ENCODE measurements at places on chromosomes 12 and 14.

- DNase-seq, result no peak
These were observed 42.9 kb downstream of the SMUG1 start for GRCh38 chr12:54145844-54146243.

DNA sequence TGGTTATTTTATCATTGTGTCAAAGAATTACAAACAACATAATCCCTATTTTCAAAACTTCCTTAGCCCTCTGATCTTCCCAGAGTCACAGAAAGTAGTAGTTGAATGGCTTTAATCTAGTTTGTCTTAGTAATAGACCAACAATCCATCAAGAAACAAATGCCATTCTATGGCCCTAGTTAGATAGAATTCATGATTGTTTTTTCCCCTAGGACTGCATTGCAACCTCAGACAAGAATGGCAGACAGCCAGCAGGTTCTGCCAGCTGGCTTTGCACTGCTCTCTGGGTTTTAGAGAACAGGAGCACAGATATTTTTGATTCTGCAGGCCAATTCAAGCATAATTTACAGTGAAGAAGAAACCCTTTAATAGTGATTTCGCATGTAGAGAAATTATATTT, 33.8 kb downstream of the SYT1 start:
- no peak for DNase-seq

DNA sequence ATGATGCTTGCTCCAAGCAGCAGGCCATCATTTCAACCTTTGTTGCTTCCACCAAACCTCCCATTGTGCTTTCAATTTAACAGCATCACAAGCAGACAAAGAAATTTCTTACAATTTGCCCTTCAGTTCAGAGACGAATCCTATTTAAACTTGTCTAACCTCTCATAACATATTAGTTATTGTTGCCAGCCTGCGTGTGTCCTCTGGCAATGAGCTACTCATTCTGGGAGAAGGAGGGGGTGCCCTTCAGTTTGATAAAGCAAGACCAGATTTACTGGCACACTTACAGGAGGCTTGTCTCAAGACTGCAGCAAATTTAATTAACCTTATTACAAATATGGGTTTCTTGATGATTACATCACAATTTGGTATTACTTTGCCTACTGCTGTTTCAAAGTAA, 203.6 kb upstream of the SOX5 start:
- no peak for DNase-seq

DNA sequence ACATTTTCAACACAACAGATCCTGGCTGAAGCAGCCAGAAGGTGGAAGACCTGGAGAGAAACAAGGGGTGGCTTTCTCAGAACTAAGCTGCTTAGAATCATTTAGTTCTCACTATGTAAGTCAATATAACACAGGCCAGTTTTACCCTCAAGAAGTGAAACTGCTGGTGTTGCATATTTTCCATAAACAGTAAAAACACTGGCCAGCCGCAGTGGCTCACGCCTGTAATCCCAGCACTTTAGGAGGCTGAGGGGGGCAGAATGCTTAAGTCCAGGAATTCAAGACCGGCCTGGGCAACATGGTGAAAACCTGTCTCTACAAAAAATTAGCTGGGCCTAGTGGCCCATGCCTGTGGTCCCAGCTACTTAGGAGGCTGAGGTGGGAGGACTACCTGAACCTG, 11.6 kb downstream of the STX2 start:
- no peak for DNase-seq

DNA sequence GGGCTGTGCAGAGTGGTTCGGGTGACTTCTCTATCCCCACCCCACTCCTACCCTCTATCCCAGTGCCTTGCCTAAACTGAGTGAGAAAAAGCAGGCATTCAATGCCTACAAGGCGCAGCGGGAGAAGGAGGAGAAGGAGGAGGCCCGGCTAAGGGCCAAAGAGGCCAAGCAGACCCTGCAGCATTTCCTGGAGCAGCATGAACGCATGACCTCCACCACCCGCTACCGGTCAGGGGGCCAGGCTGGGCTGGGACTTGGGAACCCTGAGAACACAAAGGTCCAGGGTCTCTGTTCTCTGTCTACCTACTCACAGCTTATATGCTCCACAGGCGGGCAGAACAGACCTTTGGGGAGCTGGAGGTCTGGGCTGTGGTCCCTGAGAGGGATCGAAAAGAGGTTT, 11.7 kb downstream of the PRPF40B start:
- DNase-seq, result no peak

GRCh38 chr14:102351023-102351422, 11.7 kb downstream of the CINP start:
- DNase-seq, result no peak

DNA sequence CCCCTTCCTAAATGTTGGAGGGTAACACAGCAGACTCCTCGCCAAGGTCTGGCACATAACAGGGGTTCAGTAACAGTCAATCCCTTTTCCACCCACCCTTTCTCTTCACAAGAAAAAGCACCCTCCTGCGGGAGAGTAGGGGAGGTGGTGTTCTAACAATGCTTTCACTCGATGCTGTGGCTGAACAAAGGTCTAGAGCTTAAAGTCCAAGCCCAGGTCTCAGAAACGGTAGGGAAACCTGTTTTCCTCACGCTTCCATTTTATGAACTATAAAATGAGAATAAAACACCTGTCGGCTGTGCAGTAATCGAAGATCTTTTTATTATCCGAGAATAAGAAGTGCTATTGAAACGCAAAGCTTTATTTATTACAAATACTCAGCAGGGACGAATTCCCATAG, 20.9 kb upstream of the CACNA2D4 start:
- DNase-seq, result no peak

- no peak for DNase-seq
These were observed 266.4 kb downstream of the SSPN start for GRCh38 chr12:26461776-26462175.

DNA sequence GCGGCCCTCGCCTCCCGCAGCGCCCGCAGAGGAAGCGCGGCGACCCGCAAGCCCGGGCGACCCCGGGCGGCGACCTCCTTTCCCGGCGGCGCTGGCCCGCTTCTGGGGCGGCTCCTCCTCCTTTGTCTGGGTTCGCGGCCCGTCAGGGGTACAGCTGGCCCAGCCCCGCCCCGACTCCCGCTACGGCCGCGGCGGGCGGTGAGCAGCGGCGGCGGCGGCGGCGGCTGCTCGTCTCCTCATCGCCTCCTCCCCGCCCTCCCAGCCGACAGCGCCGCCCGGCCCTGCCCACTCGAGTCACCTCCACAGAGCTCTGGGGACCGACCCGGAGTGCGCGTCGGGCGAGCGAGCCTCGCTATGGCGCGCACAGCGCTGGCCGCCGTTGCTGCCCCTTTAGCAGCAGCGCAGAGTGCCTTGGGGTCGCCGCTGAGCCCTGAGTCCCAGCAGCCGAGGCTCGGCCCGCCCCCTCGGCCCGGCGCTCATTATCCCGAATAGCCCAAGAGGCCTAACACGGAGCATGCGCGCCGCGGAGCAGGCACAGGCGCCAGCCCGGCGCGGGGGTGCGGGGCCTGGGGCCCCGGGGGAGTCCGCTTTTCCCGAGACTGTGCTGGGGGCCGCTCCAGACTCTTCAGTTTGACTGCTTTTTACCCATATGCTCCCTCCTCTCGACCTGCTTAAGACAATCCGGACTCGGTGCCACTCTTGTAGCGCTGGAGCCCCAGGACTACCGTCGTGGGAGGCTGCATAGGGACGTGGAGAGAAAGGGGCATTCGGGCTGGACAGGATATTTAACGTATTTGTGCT, at the start of gene SOS2:
Gene SOS2, minus strand, starts transcription at position 104 of the 801 bp plus-strand sequence. CDS start 295 bp downstream, outside the sequence.
- peak; percentile 88 for DNase-seq

DNA sequence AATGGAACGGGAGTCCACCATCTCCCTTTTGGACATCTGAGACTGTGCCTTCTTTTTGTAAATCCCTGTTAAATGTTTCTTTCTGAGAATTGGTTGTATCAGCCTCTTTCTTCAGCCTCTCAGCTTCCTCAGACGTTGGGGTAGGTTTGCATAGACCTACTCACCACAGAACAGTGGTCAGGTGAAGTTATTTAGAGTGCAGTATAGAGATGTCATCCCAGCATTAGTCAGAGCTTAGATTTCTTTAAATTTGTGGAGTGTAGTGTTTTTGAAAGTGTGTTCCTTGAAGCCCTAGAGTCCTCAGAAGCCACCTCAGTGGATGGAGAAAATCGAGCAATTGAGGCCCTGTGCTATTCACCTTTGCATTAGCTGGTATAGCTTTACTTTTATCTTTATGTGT, 8.9 kb upstream of the EEA1 start:
- no peak for DNase-seq

DNA sequence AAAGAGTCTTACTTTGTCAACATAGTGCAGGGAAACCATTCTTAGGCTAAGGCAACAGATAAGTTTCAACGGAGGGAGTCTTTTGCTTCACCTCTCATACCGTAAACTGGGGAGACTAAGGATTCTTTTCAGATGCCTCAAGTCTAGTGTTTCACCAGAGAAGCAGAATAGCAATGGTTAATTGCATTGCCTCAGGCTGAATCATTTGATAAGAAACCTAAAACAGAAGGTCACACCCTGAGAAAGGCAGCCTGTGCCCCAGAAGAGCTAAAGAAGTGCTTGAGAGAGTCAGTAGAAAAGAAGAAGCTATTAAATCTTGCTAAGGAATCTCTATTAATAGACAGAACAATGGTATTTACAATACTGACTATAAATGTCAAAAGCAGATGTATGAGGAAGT, 21.8 kb upstream of the ATXN7L3B start:
- DNase-seq, result no peak

GRCh38 chr12:116797885-116798284, 59.8 kb downstream of the RNFT2 start:
- no peak for DNase-seq

DNA sequence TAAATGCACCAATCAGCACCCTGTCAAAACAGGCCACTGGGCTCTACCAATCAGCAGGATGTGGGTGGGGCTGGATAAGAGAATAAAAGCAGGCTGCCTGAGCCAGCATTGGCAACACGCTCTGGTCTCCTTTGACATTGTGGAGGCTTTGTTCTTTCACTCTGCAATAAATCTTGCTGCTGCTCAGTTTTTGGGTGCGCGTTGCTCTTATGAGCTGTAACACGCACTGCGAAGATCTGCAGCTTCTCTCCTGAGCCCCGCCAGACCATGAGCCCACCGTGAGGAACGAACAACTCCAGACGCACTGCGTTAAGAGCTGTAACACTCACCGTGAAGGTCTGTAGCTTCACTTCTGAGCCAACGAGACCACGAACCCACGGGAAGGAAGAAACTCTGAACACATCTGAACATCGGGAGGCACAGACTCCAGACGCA, 8.4 kb upstream of the PIANP start:
- DNase-seq, result peak; percentile 21

- DNase-seq, result no peak
These were observed 28.7 kb upstream of the P2RX4 start for GRCh38 chr12:121181181-121181580.

DNA sequence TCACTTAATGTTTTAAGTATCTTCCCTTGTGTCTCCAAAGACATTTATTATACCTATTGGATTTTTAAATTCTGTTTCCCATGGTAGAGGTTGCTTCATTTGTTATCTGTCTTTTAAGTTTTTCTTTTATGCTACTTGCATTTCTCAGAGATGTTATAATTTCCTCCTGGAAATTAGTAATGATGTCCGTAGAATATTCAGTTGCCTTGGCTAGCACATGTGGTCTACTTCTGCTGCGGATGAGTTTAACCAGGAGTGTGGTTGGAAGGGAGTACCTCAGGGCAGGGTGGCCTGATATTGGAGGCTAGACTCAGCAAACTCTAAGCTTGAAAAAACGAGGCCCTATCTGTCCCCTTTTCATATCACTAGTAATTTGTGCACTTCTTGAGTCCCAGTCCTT, 8.8 kb upstream of the EVL start:
- DNase-seq, result no peak

- DNase-seq, result no peak
These were observed 217.5 kb downstream of the DPY19L2 start for GRCh38 chr12:63450816-63451215.

- no peak for DNase-seq
These were observed 128.4 kb downstream of the METTL25 start for GRCh38 chr12:82486524-82487235.

DNA sequence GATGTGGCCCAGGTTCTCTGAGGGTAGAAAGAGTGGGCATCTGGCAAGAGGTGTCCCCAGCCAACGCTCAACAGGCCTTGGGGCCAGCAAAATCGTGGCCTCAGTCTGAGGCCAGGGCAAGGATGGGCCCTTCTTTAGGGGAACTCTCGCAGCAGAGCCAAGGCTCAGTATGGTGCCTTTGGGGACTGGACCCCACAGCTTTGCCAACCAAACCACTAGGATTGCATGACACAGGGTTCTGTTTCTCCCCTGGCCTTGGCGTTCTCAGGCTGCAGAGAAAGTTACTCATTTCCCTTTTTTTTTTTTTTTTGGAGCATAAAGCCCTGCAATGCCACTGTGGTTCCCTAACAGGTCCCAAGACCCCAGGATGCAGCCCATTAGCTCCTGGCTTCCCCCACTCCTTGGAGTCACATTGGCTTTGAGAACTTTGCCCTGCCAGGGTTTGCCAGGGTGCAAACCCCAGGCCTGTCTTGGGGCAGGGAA, 100.6 kb downstream of the LGMN start:
- DNase-seq, result no peak

- DNase-seq, result no peak
These were observed 23.5 kb downstream of the IFNG-AS1 start for GRCh38 chr12:68012712-68013111.

- no peak for DNase-seq
These were observed 23.9 kb downstream of the GNG2 start for GRCh38 chr14:51884086-51884927.

- DNase-seq, result no peak
These were observed 43.6 kb downstream of the LGMN start for GRCh38 chr14:92704821-92705220.

DNA sequence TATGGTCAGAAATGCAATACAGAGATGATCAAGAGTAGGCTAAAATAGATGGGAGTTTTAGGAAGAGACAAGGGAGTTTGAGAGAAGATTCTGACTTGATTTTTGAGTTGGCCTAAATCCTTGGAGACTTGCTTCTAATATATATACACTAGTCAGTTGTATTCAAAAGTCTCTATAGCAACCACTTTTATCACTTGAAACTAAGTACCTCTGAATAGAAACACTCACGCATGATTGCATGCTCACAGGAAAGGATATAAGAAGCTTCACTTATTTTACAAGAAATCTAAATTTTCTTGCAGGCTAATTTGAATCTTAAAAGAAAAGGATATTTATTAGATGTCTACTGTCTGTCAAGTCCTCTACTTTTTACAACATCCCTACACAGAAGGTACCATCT, 316.8 kb downstream of the SNAPC1 start:
- DNase-seq, result no peak

DNA sequence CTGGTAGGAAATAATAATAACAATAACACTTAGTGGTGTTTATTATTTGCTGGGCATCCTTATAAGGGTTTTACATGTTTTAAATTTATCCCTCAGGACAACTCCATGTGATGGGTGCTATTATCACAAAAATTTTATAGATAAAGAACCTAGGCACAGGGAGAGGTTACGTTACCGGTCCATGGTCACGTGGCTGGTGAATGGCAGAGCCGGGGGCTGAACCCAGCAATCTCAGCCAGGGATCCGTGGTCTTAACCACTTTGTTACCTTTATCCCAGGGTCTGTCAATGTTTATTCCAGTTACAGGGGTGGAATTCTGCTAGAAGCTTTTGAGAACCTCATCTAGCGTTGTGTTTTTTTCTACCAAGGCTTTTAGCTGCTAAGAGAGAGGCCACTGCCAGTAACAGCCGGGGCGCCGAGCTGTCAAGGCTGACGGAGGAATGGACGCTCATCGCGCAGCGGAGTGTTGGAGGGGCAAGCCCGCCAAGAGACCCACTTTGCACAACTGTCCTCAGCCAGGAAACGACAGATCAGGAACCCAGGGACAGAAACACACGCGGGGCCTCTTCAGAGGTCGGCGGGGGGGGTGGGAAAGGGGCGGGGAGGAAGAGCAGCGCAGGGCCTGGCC, 418 bp downstream of the AMN1 start:
- DNase-seq, result peak; percentile 56

- no peak for DNase-seq
These were observed 1.3 kb upstream of the RD3L start for GRCh38 chr14:103943673-103944072.

Data from CD4-positive, alpha-beta T cell treated with Interleukin-6 for 4 hours (primary cell).